Activated T-helper 1 cell treated with Interleukin-2 at 50 U/mL for 16 hours (primary cell): ENCODE measurements at places on chromosomes 12 and 14.

DNA sequence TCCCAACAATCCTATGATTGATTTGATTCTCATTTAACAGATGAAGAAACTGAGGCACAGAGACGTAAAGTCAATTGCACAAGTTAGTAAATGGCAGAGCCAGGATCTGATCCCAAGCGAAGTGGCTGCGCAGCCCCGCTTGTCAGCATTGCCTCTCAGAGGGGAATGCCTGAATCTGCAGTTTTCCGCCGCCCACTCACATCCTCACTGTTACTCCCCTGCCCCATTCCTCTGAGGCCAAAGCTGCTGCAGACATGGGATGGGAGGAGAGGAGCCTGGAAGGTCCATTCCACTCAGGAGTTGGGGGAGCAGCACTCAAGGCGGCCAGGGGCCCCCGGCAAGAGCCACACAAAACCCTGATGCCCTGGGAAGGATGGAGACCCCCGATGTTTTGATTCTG is 1.0 kb downstream of the NRIP2 start:
- DNase-seq = no peak

DNA sequence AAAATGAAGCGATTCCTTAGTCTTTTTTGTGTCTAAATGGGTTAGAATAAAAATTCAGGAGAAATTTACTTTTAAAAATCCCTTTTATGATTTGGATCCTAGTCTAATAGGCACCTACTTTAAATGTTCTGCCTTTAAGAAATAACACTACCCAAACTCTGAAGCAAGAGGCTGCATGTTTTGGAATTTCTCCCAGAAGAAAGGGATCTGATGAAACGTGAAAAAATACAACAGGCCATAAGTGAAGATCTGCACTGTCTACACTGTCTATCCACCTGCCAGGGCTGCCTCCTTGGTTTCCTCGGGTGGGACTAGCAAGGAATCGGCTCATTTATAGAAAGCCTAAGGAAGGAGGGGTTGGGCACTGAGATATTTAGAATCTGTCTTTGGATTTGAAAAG is 22.1 kb downstream of the ACVR1B start:
- no peak for DNase-seq

GRCh38 chr12:599756-600155 is 63.5 kb downstream of the NINJ2 start:
- DNase-seq = no peak

- DNase-seq = no peak
Observed at GRCh38 chr12:104566244-104566993, 109.7 kb downstream of the CHST11 start.

DNA sequence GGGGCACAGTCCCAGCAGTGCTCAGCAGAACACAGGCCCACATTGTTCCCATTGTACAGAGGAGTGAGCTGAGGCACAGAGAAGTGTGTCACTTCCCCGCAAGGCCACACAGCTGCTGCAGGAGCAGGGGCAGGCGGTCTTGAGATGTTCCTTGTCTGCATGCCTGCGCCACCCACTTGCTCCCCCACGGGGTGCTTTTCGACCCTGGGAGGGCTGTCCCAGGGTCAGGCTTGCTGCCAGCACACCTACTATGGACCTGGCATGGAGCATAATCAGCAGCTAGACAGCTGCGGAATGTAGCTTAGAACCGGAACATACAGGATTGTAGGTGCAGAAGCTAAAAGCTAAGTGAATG is 7.8 kb upstream of the EP400 start:
- DNase-seq = no peak

- no peak for DNase-seq
Observed at GRCh38 chr14:54088271-54088670, 131.6 kb upstream of the BMP4 start.

DNA sequence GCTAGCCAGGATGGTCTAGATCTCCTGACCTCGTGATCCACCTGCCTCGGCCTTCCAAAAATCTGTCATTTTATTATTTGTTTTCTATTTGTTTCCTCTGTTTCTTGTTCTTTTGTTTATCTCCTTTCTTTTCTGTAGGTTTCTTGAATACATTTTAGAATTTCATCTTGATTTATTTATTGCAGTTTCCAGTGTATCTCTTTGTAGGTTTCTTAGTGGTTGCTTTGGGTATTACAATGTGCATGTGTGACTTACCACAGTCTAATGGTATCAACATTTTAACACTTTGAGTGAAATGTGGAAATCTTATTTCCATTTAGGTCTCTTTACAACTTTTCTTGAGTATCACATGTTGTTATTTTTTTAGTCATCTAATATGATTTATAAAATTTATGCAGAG is 29.9 kb upstream of the MUCL1 start:
- DNase-seq = no peak

- no peak for DNase-seq
Observed at GRCh38 chr12:79552192-79552591, 138.6 kb downstream of the PAWR start.

DNA sequence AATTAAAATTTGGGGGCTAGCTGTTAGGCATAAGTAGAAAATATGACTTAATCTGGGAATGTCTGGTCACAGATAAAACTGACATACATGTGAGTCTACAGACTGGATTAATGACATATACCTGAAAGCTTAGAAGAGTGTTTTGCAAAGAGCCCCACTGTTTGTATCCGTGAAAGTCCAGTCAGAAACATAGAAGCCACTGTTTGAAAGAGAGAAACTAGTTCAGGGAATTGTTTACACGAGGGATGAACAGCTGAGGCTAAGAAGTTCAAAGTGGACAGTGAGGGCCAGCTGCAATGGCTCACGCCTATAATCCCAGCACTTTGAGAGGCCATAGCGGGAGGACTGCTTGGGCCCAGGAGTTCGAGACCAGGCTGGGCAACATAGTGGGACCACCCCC is 36.2 kb upstream of the SGPP1 start:
- DNase-seq = no peak

DNA sequence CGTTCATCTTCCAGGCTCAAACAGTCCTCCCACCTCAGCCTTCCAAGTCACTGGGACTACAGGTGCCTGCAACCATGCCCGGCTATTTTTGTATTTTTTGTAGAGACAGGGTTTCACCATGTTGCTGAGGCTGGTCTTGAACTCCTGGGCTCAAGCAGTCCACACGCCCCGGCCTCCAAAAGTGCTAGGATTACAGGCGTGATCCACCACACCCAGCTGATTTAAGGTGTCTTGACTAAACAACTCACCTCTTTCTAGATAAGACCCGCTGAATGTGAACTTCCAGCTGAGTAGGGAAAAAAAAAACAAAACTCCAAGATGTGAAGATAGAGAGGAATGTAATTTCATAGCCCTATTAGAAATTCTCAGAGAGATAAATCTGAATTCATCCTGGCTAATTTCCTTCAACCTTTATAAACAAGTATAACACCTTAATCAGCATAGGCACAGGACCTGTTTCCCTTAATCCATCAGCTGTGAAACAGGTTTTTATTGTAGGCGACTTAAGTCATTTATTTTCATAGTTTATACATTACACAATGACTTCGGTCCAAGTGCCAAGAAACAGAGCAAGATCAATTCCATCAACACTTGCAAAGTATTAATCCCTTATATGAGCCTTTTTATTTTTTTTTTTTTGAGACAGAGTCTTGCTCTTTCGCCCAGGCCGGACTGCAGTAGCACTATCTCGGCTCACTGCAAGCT is 51.5 kb downstream of the HCAR2 start:
- no peak for DNase-seq

DNA sequence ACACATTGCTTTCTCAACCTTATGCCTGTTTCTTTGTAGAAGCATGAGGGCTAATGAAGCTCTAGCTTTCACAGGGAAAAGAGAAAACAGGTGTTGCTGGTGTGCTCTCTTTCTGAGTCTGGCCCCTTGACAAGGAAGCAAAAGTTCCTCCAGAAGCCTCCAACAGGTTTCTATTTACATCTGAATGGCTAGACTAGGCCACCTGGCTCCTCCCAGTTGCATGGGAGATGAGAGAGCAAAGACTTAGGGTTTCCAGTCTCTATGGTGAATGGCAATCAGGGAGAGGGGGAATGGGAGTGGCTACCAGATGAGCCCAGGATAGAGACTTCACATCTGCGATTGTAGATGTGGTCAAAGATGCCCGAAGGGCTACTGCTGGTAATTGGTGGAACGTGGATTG is 138.1 kb upstream of the PLXNC1 start:
- no peak for DNase-seq

DNA sequence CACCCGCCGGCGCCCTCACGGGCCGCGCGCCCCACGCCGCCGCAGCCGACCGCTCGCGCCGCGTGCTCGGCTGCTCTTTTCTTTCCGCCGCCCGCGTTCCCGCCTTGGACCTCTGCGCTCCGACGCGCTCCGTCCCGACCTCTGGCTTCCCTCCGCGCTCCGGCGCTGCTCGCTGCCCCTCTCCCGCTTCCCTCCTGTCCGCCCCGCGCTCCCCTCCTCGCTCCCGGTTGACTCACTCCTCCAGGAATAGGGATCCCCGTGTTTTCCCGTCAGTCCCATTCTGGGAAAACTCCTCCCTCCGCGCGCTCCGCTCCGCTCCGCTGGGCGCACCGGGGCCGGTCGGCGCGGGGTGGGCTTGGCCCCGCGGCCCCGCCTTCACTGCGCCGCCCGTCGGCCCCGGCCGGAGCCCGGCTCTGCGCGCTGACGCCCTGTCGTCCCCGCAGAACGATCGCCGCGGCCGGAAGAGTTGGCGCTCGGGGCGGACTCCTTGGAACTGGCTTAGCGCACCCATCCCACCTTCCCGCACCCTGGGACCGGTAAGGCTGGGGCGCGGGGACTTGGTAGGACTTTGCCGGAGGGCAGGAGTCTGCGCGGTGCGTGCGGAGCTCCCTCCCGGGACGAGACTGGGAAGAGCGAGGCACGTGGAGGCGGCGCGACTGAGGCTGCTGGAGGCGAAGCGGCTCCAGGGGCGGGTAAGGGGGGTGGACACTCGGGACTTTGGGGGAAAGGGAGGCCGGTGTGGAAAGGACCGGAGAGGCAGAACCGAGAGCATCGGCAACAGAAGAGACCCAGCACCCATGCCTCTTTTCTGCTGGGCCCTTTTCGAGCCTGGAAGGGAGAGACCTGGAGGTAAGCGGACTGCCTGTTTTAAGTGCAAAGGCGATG is 550 bp downstream of the TEAD4 start:
- no peak for DNase-seq

DNA sequence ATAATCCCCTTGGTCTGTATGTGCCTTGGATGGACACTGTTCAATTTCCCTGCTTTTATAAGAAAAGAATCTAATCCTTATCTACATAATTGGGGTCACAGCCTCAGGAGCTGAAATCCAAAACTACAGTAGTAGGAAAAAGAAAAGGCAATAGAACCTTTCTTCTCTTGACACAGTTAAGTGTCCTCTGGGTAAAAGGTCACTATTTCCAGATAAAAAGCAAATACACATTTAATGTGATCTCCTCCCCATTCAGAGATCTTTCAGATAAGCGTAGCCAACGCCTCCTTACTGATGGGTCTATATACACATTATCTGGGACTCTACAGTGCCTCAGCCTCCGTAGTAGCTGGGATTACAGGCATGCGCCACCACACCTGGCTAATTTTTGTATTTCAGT is 73.4 kb downstream of the CLIP1 start:
- DNase-seq = no peak

DNA sequence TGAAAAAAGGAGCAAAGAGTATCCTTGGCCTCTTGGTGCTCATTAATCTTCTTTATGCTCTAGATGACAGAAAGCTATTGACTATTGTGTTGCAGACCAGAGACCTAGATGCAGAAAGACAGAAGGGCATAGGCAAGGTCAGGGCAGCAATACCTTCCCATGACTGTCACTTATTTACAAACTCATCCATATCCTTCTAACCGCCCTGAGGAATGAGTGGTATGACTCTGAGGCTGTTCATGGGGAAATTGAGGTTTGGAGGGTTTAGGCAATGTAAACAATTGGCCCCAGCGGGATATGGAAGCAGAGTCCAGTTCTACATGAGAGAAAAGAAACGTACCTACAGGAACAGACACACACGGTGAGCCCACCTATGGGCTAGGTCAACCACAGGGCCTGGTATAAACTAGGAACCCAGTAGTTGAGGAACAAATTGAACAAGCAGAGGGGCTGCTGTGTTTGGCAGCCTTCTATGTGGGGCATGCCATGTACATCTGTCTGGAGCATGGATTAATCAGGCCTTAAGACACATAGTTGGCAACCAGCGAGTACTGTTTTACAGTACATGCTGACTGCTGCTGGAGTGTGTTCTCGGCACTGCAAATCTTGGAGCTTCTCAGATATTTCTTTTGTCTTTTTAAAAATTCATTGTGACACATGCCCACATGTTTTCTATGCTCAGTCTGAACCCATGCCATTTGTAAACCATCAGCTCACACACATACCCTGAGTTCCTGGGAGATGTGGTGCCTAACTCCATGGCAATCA is 159.7 kb upstream of the NTF3 start:
- DNase-seq = no peak

GRCh38 chr12:62190689-62191490 is 69.3 kb upstream of the USP15 start:
- no peak for DNase-seq

DNA sequence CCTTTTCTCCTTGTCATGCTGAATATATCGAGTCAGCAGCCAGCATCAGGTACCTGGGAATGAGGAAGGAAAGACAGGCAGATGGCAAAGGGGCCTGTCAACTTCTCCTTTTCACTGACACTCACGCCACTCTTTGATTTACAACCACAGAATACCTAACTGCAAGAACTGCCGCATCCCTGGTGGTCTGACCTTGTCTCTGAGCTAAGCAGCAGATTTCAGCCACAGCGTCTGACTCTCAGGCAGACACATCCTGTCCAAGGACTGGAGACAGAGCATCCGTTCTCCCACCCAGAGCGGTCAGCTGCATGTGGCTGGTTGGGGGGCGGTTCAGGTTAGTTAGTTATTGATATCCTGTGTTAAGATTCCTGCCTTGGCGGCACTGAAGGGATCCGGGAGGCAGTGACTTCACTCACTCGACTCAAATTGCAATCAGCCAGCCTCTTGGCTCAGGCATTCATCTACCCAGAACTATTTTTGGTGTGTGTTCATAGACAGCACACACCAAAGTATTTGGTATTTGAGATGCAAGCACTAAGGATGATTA is 11.2 kb upstream of the MAP1LC3B2 start:
- no peak for DNase-seq

GRCh38 chr12:51381226-51382079 is 9.8 kb downstream of the GALNT6 start:
- no peak for DNase-seq

DNA sequence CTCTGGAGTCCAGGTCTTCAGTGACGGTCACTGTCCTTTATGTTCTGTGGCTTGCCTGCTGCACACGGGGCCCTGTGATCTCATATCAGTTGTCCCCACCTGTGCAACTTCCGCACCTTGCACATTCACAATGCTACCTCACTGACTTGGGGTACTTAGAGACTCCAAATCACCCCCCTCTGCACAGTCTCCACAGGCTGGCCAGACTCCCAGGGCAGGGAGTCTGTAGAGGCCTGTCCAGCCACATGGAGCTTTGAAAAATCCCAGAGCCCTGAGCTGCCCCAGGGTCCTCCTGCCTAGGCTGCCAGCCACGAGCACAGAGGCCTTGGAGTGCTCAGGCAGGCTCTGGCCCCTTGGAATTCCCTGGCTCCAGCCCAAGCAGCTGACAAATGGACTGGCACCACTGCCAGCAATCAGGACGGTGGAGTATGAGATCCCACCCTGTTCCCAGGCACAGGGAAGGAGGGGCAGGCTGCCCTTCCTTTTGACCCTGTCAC is 26.4 kb downstream of the CMKLR1 start:
- no peak for DNase-seq

GRCh38 chr12:111173836-111174235 is 195.1 kb downstream of the PHETA1 start:
- no peak for DNase-seq
